ENCODE measurements at places on chromosomes 7 and 10.

DNA sequence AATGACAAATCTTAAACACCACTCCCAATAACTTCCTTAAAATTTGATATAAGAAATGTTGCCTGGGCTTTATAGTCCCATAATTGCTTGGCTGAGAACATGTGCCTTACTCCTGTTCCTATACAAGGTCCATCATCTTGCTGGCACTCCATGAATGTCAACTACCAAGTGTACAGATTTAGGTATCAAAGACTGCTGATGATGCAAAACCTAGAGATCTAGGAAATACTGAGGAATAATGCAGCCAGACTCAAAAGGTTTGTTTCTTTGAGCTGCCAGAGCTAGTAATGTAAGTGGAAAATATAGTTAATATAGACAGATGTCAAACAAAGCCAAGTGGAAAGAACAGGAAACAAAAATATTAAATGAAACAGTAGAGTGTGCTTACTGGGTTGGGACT is 121.1 kb downstream of the DYNC1I1 start:
- DNase-seq: no peak

GRCh38 chr7:104642560-104642959 is 314.2 kb downstream of the LHFPL3 start:
- no peak for DNase-seq

GRCh38 chr10:88986549-88987242 is 3.9 kb upstream of the FAS start:
- no peak for DNase-seq

DNA sequence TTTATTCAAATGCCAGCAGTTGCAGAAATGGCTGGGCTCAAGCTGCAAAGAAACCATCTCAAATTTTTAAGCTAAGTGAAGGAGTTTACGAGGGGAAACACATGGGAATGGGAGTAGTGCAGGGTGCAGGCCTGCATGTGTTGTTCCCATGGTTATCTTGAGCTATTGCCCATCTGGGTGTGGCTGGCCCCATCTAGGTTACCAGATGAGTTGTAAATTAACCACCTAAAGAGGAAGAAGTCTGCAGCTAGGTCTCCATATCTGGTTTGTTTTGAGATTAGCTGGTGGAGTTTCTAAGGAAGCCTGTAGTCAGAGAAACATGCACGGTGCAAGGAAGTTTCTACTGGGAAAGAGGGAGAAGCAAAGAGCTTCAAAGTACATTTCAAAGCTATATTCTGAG is 23.3 kb upstream of the STEAP2 start:
- DNase-seq: no peak

- DNase-seq: no peak
Measured at GRCh38 chr7:43572516-43573049, 10.3 kb upstream of the STK17A start.

GRCh38 chr10:119245272-119245671 is 37.9 kb downstream of the GRK5 start:
- DNase-seq: no peak

- no peak for DNase-seq
Measured at GRCh38 chr10:46025406-46025805, 5.0 kb downstream of the NCOA4 start.

GRCh38 chr7:70183278-70183677 is 585.0 kb downstream of the AUTS2 start:
- DNase-seq: no peak

- DNase-seq: no peak
Measured at GRCh38 chr10:77391605-77392235, 245.9 kb downstream of the KCNMA1 start.

GRCh38 chr10:95655571-95656290 is 780 bp downstream of the ALDH18A1 start:
- peak; percentile 1 for DNase-seq

- no peak for DNase-seq
Measured at GRCh38 chr7:109479388-109479787, 909.7 kb downstream of the DNAJB9 start.

GRCh38 chr7:122299624-122300210 is 4.8 kb downstream of the FEZF1 start:
- DNase-seq: no peak

- DNase-seq: no peak
Measured at GRCh38 chr10:103139803-103140202, 53.3 kb downstream of the NT5C2 start.

DNA sequence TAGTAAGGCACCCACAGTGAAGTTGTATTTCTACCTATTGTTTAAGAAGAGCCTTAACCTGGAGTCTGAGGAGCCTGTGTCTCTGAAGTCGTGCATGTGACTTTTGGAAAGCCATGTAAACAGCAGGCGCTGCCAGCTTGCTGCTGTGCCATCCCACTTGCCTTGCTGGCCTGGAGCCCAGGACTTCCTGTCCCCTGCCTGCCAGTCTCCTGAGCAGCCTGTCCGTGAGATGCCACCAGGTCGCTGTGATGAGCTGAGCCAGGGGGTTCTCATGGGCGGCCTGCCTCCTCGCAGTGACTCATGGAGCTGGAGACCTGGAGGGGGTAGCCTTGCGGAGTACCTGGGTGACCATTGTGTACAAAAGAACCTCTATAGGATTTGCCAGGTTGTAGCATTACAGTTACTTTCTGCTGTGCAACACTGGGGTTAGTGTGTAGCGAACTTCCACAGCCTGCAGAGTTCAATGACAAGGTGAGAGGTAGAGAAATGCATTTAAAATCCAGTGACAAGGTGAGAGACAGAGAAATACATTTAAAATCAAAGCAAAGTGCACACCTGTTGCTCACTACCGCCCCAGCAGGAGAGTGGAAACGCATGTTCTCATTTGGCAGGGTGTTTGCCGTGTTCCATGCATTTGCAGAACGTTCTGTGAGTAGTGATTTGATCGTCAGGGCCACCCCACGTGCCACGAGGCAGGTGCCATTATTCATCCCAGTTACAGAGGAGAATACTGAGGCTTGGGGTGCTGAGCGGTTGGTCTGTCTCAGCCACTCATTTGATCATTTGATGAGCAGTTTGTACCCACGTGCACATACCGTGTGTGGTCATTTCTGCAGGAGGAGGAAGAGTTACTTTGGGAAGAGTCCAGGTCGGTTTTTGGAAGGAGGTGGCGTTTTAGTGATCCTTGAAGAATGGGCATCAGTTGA is 36.6 kb upstream of the BHLHA15 start:
- no peak for DNase-seq

DNA sequence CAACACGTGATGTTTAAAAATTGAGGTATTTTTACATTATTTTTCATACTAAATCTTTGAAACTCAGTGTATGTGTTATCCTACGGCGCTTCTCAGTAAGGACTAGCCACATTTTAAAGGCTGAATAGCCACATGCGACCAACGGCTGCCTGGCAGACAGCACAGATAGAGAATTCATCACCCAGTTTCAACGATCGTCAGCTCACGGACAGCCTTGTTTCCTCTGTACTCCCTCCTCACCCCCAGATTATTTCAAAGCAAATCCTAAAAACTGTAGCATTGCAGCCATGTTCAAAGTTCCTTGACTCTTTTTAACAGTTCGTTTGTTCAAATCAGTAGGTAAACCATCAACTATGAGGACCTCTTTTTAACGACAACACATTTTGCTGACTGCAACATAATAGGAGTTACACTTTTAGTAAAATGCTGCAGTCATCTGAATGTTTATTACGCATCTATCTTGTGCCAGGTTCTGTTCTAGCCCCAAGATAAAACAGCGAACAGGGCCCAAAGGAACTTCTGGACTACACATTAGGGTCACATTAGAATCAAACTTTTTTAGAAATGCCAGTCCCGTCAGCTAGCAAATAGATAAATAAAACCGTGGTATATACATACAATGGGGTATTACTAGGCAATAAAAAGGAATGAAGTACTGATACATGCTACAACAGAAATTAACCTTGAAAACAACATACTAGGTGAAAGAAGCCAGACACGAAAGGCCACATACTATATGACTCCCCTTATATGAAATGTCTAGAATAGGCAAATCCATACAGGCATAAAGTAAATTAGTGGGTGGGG is 5.7 kb downstream of the OSBPL3 start:
- no peak for DNase-seq

DNA sequence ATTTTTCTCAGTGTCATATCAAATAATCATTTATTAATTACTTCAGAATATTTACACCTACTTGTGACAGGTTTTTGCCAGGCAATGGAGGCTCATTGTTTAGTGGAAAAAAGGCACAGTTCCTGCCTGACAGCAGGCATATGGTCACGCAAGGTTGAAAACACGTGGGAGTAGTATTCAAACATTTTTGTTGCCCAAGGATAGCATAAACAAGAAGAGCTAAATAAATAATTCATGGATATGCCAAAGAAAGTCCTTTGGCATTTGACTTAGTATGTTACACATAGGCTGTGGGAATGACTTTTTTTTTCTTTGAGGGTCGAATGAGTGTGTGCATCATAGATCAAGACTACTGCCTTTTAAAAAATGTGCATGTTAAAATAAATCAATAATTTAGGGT is 120.5 kb upstream of the SEMA3E start:
- no peak for DNase-seq

DNA sequence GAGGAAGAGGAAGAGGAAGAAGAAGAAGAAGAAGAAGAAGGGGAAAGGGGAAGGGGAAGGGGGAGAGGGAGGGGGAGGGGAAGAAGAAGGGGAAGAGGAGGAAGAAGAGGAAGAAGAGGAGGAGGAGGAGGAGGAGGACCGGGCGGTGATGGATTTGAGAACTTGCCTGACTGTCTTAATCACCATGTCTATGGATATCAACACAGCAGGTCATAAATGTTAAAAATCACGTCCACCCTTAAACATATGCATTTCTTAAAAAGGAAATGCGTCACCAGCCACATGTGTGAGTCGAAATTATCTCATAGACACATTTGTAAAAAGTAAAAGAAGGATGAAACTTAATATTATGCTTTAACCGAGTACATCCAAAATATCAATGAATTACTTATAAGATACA is 42.1 kb upstream of the INSIG1 start:
- DNase-seq: no peak

- DNase-seq: no peak
Measured at GRCh38 chr10:72802332-72802731, 91.2 kb upstream of the OIT3 start.

- no peak for DNase-seq
Measured at GRCh38 chr7:41702635-41703371, at the start of gene INHBA. INHBA (minus strand) TSS chr7:41703090; CDS start chr7:41700374, 2,716 bp downstream.

All from activated CD8-positive, alpha-beta memory T cell treated with anti-CD3 and anti-CD28 coated beads for 48 hours (primary cell).